ENCODE measurements at places on chromosomes 2 and 18.

GRCh38 chr2:40164736-40165508, 287.0 kb downstream of the SLC8A1 start:
- DNase-seq, result no peak

DNA sequence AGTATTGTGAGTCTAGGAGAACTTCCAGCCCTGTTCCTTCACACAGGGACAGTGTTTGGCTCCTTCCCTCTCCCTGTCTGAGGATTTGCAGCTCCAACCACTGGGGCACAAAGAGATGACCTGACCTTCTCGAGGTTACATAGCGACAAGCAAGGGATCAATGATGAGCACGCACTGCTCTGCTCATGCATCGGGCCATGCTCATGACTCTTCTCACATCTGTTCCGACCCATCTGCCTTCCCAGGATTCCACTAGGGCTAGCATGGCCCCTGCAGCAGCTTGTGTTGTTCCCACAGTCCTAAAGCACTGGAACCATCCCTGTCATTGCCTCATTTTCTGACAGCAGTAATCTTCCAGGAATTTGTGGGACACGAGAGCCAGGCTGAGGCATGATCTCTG, 78.8 kb upstream of the ARHGAP28 start:
- no peak for DNase-seq

DNA sequence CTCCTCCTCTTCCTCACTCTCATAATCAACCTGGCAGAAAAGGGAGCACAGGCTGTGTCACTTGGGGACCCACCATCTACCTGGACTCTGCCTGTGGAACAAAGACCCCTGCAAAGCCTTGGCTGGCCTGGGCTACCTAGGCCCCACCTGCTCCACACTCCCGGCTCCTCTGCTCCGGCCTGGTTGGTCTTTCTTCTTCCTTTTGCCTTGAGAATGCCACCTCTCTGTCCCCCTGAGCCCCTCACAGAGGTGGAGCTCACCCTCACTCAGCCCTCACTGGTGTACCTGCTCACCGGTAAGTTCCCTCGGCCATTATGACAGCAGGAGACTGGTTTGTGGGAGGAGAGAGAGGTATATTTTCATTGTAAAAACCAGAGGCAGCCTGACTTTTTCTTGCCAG, 74.1 kb downstream of the POLR1A start:
- DNase-seq, result no peak

GRCh38 chr2:27069436-27069835, 2.0 kb downstream of the OST4 start:
- no peak for DNase-seq

GRCh38 chr2:23273786-23274185, 111.2 kb upstream of the KLHL29 start:
- no peak for DNase-seq

DNA sequence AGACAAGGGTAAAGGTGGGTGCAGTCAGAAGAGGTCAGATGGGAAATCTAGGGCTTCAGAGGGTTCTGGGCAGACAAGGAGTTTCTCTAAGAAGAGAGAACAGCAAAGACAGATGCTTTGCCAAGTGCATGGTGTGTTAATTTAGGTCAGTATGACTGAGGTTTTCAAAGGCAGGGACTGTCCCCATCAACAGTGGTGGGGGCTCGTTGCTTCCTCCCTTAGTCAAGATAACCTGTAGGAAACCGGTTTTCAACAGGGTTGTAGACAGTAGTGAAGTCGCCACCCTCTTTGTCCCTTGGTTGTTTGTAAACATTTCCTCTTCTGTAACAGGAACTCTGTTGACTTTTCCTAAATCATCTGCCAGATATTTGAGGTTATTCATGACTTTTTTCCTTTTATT, 11.6 kb downstream of the RAB12 start:
- DNase-seq, result no peak

DNA sequence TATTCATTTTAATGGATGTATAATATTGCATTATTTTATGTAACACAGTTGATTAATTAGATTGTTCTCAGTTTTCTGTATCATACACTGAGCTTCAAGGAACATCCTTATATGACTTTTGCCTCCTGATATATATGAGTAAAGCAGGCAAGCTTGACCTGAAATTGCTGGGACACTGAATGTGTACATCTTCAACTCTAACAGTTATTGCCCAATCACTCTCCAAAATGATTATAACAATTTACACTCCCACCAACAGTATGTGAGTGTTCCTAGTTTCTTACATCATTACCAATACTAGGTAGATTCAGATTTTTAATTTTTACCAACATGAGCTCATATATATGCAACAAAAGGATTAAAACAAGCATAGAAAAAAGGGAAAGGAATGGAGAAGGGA, 379.4 kb downstream of the SETBP1 start:
- DNase-seq, result no peak

DNA sequence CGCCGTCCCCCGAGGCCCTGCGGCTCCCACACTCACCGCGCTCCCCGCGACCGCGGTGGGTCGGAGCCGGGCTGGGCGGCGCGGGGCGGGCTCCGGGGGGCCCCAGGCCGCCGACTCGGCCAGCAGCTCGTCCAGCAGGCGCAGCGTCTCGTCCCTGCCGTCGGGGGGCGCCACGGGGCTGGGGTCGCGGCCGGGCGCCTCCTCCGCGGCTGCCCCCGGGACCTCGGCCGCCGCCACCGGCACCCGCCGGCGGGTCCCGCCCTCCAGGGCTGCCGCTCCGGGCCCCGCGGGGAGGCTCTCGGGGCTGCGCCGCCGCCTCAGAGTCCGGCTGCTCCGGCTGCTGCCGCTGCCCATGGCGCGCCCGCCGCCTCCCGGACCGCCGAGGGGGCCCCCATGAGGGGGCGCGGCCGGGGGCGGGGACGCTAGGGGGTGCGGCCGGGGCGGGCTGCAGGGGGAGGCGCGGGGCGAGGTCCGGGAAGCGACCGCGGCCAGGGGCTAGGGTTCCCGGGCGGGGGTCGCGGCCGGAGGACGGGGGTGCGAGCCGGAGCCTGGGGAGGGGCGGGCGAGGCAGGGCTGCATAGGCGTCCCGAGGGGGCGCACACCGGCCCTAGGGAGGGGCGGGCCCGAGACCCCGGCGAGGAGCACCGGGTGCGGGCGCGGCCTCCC, at the start of gene CYS1:
Gene CYS1, minus strand, starts transcription at position 542 of the 666 bp plus-strand sequence. Its CDS starts 188 bp downstream, at position 354.
- no peak for DNase-seq

DNA sequence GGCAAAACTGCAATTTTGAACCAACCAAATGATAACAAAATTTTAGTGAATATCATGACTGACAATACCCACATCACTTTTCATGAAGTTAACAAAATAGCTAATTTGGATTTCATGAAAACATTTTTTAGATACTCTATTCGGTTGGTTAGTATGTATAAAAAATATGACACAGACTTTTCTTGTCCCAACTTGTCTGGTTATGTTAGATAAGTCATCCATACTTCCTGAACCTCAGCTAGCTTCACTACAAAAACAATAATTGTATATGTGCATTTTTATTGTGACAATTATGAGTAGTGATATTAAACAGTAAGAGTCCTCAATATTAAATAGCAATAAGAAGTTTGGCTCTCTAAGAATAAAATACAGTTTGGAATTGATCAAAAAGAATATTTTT, 408.1 kb upstream of the DSEL start:
- DNase-seq, result no peak

DNA sequence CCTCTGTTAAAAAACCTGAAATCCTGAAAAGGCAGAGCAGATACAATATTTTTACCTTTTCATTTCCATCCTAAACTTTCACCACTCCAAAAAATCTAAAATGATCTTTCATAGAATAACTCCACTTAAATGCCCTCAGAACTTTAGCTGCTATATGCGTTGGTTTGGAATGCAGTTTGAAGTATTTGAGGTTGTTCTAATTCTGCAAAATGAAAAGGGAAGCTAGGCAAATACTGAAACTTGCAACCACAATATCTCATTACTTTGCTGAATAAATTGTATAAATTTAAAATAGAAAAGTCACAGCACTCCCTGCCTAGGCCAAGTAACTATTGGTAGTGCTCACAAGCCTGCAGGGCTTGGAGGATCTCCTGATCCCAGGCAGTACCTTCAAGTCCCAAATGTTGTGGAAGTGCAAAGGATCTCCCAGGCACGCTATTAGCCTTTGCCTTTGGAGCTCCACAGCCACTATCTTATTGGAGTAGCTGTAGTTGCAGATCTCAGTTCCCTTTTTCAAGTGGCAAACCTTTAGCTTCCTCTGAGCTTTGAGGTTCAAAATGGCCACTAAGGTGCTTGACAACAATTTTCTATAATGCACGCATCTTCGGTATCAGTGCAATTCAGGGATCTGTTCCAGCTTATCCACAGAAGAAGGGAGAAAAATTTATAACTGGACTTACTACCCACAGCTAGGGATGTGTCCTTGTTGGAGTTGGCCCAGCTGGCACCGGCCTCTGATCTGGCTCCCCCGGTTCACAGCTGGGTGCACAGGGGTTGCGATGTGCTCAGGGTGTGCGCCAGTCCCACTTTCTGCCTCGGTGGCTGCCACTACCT, 43.4 kb upstream of the ANKRD62 start:
- DNase-seq, result no peak

DNA sequence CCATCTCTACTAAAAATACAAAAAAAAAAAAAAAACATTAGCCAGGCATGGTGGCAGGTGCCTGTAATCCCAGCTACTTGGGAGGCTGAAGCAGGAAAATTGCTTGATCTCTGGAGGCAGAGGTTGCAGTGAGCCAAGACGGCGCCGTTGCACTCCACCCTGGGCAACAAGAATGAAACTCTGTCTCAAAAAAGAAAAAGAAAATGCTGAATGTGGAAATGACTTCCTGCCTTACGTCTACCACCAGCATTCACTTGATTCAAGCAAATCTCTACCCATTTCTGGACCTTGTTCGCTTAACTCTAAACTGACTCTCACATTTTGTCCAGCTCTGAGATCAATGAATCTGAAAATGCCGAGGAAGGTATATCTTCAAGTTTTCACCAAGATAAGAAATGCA, 825.3 kb downstream of the TRIB2 start:
- DNase-seq, result no peak

DNA sequence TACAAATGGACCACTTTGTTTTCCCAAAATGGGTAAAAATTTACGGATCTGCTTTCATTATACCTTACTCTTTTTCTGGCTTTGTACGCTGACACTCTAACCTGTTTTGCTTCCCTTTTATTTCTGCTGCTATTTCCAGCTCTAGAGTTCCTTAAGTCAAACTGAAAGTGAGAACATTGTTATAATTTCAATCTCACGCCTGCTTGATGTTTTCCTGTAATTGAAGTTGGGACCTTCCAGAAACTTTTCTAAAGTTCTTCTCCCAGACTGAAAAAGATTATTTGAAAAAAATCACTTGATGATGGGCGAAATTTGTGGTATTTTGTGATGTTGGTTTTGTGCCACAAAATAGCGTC, 1.8 kb downstream of the GLS start:
- DNase-seq, result no peak

DNA sequence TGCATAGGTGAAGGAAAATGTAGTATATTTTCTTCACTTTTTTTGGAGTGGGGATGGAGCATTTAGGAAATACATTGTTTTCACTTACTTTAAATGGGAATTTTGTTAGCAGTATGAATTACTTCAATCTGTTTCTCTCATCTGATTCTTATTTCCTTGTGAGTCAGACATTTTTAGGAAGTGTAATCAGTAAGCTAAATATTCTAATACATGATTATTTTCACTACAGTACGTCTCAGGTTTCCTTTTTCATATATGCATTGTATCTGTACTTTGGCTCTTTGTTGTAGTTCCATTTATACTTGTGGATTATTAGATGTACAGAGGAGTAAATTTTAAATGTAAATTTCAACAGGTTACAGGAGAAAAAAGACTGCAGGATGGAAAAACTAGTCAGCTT, 27.9 kb downstream of the GPD2 start:
- DNase-seq, result no peak

DNA sequence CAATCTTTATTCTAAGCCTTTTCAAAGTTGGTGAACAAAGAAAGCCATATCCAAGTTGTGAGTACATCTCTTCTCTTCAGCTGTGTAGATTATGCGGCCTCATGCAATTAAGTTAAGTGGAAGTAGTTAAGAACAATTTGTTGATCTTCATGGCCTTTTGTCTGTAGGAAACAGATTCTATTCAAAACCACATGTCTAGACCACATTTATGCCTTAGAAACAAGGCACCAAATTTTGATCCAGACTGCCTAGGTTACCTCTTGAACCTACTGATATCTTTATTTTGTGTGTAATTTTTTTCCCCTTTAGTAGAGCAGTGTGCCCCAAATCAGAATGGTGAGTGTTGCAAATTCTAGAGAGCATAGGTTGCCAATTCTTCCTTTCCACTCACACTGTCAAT, 101.6 kb upstream of the CERS6 start:
- DNase-seq, result no peak

DNA sequence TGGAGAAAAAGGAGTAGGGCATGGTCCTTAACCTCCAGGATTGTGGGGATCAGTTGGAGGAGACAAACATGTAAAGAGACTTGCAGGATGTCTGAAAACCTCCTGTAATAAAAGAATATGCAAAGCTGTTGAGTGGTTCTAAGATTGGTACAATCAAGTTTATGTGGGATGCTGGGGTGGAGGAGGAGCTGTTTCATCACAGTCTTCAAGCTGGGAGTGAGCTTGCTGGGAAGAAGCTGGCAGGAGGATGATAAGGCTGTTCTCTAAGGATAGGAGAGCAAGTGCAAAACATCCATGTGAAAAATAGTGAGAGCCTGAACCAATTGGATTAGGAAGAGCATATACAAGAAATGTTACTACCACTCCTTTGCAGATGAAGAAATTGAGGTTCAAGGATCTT, 161.9 kb upstream of the CRIM1 start:
- DNase-seq, result no peak

DNA sequence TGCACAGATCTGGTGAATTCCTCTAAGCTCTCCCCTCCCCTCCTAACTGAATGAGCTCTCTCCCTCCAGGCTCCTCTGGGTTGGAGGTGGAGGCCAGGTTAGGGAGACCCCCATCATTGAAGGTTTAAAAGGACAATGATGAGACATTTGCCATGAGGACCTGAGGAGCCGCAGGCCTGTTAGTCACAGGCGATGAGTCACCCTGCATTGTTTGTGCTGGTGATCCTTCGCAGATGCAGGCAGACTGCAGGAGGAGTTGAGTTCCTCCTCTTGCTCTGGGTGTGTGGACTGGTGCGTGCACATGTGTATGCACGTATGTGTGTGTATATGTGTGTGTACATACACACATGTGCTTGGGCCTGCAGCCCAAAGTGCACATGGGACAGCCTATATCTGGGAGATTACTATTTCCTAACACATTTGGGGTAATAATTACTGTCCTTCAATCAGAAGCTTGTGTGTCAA, 42.0 kb downstream of the MCFD2 start:
- DNase-seq, result peak; percentile 96

GRCh38 chr2:71532327-71532726, 79.0 kb downstream of the DYSF start:
- DNase-seq, result no peak

DNA sequence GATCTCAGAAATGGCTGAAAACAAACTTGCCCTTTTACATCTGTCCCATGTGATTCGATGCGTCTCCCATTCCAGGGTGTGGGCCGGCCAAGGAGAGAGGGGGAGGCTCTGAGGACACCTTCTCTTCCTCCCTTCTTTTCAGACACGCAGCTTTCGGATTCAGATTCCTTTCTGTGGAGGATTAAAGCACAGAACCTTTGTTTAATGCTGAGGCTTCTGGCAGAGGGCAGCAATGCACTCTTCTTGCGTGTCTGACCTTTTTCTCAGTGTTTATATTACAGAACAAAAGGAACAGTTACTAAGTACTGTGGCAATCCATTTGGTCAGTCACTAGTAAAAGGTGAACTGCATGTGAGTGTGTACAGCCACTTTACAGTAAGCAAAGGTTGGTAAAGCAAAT, 268.9 kb upstream of the CCDC68 start:
- peak; percentile 36 for DNase-seq

Measured in M059J (cell line).